Vagina (tissue), 2 donors: ENCODE measurements at places on chromosomes 13 and 19.

DNA sequence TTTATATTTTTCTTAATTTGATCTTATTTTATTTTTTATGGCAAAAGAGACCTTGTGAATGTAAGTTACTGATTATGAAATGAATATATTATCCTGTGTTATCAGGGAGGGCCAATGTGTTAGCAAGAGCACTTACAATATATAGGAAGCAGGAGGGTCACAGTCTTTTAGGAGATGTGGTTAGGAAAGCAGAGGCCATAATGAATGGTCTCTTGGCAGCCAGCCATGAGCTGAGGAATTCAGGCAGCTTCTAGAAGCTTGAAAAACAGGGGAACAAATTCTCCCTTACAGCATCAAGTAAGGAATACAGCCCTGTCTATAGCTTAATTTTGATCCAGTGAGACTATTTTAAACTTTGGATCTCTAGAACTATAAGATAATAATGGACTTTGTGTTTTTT, 2374.6 kb downstream of the PCDH9 start:
- no peaks in the 10 kb centered on the region for H3K4me1 ChIP-seq
- H3K27me3 ChIP-seq: no peaks in the 10 kb centered on the region
- no peak overlapping the region for H3K27ac ChIP-seq
- H3K36me3 ChIP-seq: no peaks in the 10 kb centered on the region

DNA sequence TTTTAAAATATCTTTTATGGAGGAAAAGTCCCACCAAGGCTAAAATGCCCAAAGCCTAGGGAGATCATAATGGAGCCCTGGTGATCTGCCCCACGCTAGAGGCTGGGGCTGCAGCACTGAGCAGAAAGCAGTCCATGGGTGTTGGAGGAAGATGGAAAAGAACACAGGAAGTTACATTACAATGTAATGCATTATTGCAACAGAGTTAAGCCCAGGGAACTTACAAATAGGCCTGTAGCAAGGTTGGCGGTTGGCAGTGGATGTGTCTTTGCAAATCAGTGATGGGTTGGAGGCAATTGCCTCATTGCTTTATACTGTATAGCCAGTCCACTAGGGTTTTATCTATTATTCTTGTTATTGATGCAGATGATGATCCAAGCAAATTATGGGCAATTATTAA, 399.9 kb downstream of the NDFIP2 start:
- no peaks in the 10 kb centered on the region for H3K4me1 ChIP-seq
- no peak overlapping the region for H3K27ac ChIP-seq
- H3K4me3 ChIP-seq: no peak overlapping the region
- no peak for DNase-seq
- H3K36me3 ChIP-seq: no peaks in the 10 kb centered on the region

- H3K4me1 ChIP-seq: peaks cover 74% of the 10 kb centered on the region
- no peak overlapping the region for H3K4me3 ChIP-seq
- no peaks in the 10 kb centered on the region for H3K27me3 ChIP-seq
- DNase-seq: no peak
These were observed 40.4 kb downstream of the LRCH1 start for GRCh38 chr13:46593398-46593797.

DNA sequence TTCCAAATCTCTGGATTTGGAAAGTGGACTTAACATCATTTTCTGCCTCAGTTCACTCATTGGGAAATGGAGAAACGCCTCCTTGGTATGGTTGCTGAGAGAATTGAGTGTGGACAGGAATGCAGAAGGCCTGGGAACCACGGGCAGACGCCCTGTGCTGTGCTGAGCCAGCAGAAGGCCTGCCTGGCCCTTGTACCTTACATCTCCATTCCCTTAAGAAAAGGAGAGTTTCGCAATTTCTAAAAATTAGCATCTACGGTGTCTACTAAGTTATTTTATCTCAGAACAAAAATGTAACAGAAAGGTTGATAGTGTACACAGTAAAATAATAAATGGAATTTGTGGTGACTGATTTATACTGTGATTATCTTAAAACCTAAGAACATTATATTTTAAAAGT, 78.7 kb downstream of the IPO5 start:
- H3K27me3 ChIP-seq: no peaks in the 10 kb centered on the region
- H3K27ac ChIP-seq: no peak overlapping the region
- H3K4me1 ChIP-seq: no peaks in the 10 kb centered on the region
- H3K4me3 ChIP-seq: no peak overlapping the region

- H3K27me3 ChIP-seq: no peaks in the 10 kb centered on the region
- H3K36me3 ChIP-seq: no peaks in the 10 kb centered on the region
- H3K27ac ChIP-seq: no peak overlapping the region
- H3K4me1 ChIP-seq: no peaks in the 10 kb centered on the region
These were observed 656.9 kb upstream of the MIR17HG start for GRCh38 chr13:90690458-90691080.

- H3K27me3 ChIP-seq: no peaks in the 10 kb centered on the region
- H3K27ac ChIP-seq: no peak overlapping the region
- H3K36me3 ChIP-seq: no peaks in the 10 kb centered on the region
- H3K4me1 ChIP-seq: no peaks in the 10 kb centered on the region
- no peak for DNase-seq
- no peak overlapping the region for H3K4me3 ChIP-seq
These were observed 140.3 kb upstream of the RXFP2 start for GRCh38 chr13:31598990-31599389.

- H3K4me1 ChIP-seq: no peaks in the 10 kb centered on the region
- H3K36me3 ChIP-seq: no peaks in the 10 kb centered on the region
- H3K27ac ChIP-seq: no peak overlapping the region
- no peak for DNase-seq
These were observed 109.3 kb downstream of the ABCC4 start for GRCh38 chr13:95191821-95192563.

GRCh38 chr19:13115936-13116281, 631 bp downstream of the TRMT1 start:
- peak overlapping the region; percentile 92 for H3K4me3 ChIP-seq
- H3K4me1 ChIP-seq: peaks cover 52% of the 10 kb centered on the region
- DNase-seq: no peak
- peaks cover 20% of the 10 kb centered on the region for H3K36me3 ChIP-seq
- no peaks in the 10 kb centered on the region for H3K27me3 ChIP-seq

- H3K36me3 ChIP-seq: no peaks in the 10 kb centered on the region
- peak; percentile 42 for DNase-seq
- no peak overlapping the region for H3K4me3 ChIP-seq
These were observed 146.4 kb upstream of the VSTM2B start for GRCh38 chr19:29379257-29380021.
